ENCODE measurements at places on chromosomes 6 and 20.

DNA sequence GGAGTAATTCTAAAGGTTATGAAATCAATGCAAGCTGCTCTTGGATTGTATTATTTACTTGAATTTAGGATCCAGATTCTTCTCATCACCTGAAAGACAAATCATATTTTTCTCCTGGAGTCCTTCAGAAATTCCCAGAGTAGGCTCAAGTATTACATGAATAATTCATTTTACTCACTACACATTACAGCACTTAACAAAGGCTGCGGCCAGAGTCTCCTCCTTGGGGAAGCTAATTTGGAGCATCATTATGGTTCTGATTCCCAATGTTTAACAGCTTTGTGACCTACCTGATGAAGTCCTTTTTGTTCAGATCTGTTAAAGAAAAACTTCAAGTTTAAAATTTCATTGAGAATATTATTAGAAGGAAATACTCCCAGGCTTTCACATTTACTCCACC, 28.7 kb downstream of the GRIK2 start:
- no peak for DNase-seq

DNA sequence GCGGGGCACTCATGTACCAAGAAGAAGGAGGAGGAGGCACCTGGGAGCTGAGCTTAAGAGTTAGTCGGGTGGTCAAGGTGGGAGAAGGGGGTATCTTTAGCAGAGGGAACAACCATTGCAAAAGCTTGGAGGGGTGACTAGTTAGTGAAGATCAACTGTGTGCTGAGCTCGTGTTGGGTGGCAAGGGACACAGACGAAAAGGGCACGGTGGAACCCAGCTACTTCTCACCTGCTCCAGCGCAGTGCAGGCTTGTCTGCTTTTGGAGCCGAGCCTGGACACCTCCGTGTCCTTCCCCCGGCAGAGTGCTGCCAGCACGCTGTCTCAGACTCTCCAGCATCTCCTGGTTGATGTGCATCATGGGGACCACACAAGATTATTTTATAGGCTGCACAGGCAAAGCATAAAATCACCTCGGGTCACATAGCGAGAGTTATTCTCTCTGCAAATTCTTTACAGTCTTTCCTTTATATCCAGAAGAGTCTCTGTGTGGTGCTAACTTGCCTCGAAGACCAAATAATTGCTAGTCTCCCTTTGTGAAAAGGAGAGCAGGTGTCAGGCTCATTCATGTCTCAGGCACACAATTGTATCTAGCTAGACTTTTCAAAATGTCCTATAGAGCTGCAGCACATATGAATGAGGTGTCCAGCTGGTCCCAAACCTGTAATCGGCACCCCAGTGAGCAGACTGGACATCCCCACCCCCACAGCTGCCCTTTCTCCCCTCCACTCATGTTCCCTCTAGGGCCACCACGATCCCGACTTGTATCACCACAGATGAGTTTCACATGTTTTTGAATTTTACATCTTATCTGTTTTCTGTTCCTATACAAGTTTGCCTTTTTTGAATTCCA, 123.4 kb downstream of the CEBPB start:
- no peak for DNase-seq

GRCh38 chr6:148565930-148566663, 180.7 kb upstream of the UST start:
- no peak for DNase-seq

GRCh38 chr6:156269751-156270369, 507.3 kb upstream of the ARID1B start:
- DNase-seq = no peak

All from activated CD8-positive, alpha-beta memory T cell treated with anti-CD3 and anti-CD28 coated beads for 4 hours (primary cell).